Activated naive CD8-positive, alpha-beta T cell treated with anti-CD3 and anti-CD28 coated beads, Interleukin-2, amount 10 ng/mL, durations not matched to agents 7 days and 5 days (primary cell): ENCODE measurements at places on chromosomes 5 and 9.
A peak's percentile ranks its signal among the peaks of the same experiment; 100 is the strongest.

GRCh38 chr9:73143711-73144328 lies 7.8 kb upstream of the ANXA1 start:
- DNase-seq, result no peak

- peak; percentile 15 for DNase-seq
Measured at GRCh38 chr5:1193591-1193985, 7.8 kb upstream of the SLC6A19 start.

GRCh38 chr9:126906091-126906490 lies 8.5 kb upstream of the RALGPS1 start:
- DNase-seq, result no peak

GRCh38 chr9:137175345-137175961 lies 3.6 kb upstream of the TMEM210 start:
- no peak for DNase-seq

GRCh38 chr9:101427358-101427757 lies 8.2 kb downstream of the ALDOB start:
- no peak for DNase-seq

- DNase-seq, result no peak
Measured at GRCh38 chr5:10652151-10652550, 88.3 kb downstream of the ANKRD33B start.

GRCh38 chr5:72633041-72633445 lies 125.8 kb upstream of the ZNF366 start:
- DNase-seq, result no peak

- DNase-seq, result no peak
Measured at GRCh38 chr9:131650254-131650653, 89.6 kb downstream of the RAPGEF1 start.

GRCh38 chr5:107474716-107475489 lies 195.8 kb downstream of the EFNA5 start:
- DNase-seq, result no peak
